ENCODE measurements at places on chromosomes 16 and 17.

- DNase-seq: no peak
Observed at GRCh38 chr16:934178-934577, 36.6 kb downstream of the LMF1 start.

- DNase-seq: no peak
Observed at GRCh38 chr16:55056585-55057401, 126.1 kb downstream of the IRX5 start.

DNA sequence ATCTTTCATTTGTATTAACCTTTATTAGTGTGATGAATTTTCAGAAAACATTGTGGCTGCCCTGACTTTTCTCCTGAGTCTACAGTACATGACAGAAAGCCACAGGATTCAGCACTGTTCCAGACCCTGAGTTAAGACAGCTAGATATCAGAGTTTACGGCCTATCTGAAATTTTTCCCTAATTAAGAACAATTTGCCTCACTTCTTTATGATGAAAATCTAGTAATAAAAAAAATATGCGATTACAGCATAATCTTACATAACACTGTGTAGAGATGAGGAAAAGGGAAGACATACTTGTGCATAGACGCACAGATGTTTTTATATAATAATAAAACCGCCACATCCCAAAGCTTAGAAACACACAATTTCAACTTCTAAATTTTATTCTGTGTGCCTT, 7.3 kb downstream of the SPOP start:
- DNase-seq: no peak

- DNase-seq: no peak
Observed at GRCh38 chr16:3716831-3717234, 491 bp downstream of the TRAP1 start.

DNA sequence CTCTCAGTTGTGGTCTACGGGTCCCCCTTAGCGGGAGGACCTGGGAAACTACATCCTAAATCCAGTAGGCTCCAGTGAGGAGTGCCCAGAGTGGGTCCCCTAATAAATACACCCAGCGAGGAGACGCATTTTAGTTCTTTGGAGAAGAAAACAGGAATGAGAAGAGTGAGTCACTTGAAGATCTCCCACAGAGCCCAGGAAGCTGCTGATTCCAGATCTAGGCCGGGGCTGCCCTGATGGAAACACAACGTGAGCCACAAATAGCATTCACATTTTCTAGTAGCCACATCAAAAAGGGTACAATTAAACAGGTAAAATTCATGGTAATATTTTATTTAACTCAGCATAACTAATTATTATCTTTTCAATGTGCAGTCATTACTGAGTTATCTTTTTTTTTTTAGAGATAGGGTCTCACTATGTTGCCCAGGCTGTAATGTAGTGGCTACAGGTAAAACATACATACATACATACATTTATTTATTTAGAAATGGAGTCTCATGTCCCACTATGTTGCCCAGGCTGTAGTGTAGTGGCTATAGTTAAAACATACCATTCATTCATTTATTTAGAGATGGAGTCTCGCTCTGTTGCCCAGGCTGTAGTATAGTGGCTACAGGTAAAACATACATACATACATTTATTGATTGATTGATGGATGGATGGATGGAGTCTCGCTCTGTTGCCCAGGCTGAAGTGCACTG, 21.5 kb downstream of the FBXO31 start:
- peak; percentile 10 for DNase-seq

DNA sequence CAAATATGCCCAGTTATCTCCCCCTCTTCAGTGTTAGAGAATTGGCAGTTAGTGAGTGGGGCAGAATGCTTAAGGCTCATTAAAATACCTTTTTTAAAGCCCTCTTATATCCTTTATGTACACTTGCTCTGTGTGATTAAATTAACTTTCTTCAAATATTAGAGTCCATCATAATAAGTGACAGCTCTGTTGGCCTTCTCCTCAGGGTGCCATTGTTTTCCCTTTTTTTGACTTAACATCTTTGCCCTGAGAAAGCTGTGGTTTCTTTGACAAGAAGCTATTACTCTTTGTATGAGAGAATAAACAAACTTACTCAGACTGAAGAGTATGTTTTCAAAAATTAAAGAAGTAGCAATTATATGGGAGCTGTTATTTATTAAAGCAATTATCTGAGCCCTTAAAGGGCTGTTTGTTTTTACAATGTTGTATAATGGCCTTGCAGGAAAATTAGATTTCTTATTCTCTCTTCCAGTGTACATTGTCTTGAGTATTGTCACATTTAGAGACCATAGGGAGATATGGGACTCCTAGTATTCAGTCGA, 13.4 kb downstream of the RBBP6 start:
- no peak for DNase-seq

DNA sequence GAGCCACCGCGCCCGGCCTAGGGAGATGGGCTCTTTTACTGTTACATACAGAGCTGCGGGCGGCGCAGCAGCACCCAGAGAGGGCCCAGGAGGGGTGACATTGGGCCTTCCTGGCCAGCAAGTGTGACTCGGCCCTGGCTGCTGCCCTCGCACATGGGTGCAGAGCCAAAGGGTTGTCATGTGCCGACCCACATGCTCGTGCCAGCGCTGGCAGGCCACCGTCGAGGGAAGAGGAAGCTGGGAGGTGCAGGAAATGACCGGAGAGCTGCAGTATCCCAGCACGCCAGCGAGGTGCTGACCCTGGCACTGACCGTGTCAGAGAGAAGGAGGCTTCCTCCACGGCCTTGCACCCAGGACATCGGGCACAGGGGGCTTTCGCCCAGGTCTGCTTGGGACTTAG, 8.0 kb downstream of the ENDOV start:
- no peak for DNase-seq

DNA sequence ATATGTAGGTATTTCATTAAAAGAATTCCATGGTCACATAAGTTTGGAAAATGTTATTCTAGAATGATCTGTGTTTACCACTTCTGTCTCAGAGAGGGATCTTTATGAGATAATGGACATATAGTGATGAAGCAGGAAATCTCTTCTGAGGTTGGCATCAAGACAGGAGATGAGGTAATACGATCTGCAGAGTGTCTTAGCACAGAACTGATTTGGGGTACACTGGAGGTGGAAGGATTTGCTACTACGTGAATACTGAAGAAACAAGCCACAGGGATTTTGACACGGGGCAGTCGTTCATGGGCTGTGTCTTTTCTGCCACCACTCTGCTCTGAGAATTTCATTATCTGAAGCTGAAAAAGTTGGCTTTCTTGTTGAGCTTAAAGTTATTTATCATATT, 5.5 kb downstream of the CBFB start:
- DNase-seq: no peak

DNA sequence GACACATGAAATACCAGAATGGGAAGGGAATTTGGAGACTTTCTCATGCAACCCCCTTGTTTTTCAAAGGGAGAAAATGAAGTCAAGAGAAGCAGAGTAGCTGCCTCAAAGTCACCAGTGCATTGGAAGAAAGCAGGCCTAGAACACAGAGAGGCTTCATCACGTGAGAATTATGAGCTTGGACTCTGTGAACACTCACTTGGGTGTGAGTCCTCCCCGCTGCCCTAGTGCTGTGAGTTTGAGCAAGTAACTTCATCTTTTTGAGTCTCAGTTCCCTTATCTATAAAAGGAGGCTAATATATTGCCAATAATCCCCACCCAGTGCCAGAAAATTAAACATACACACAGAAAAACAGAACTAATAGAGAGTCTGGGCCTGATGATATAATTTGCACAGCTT, 315.8 kb downstream of the XYLT1 start:
- no peak for DNase-seq

Measured in fibroblast of skin of scalp (primary cell).